NCI-H2227 treated with DMSO at 0.1 percent for 48 hours (cell line): ENCODE measurements at places on chromosomes 12 and 14.

- no peak for DNase-seq
These were observed 413.7 kb upstream of the CCDC196 start for GRCh38 chr14:66072190-66073084.

- no peak for DNase-seq
These were observed 89.1 kb upstream of the CPSF6 start for GRCh38 chr12:69150083-69150795.

GRCh38 chr12:46948936-46949545 is 123.2 kb upstream of the SLC38A4 start:
- no peak for DNase-seq

DNA sequence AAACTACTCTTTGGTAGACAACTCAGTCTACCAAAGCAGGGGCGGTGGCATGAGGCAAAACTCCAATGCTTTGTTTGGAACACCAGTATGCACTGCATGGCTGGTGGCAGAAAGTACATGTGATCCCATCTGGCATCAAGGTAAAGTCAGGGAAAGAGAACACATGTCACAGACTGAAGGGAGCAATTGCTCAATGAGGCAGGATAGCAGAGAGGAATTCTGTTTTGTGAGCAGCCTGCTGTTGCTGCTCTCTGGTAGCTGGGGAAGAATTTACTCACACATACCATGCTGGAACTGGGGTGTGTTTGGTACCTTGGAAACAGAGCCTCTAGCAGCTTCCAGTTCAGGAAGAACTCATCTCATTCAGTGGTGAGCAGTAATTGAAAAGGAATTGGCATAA is 84.8 kb downstream of the HELB start:
- DNase-seq: no peak

- no peak for DNase-seq
These were observed 68.9 kb upstream of the NCOR2 start for GRCh38 chr12:124636138-124636978.

DNA sequence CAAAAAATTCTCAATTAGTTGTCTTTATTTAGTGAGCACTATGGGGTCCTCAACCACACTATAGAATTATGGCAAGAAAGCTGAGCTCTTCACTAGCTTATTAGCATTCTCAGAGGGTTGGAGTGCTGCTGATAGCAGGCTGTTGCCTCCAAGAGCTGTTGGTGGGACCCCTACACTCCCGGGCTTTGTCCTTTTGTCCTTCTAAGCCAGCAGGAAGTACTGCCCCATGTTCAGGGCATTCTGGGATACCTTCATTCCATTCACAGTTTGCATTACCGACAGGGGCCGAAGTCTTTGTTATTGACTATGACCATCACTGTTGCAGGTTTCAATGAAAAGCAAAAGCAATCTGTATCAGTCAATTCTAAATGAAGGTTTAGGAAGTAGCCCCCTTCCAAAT is 89.5 kb upstream of the OTX2 start:
- no peak for DNase-seq

DNA sequence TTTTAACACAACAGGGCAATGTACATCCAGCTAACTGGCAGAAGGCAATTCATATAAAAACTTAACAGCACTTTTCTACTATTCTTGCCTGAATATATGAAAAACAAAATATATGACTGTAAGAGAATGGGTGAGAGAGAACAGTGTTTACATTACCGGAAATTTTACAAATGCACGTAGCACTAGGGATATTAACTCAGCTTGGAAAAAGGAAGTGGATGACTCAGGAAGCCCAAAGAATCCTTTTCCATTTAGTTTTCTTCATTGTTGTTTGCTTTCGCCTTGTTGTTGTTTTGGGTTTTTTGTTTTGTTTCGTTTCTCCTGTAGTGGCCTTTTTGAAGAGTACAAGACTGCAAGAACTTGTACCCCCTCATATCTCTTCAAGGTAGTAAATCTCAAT is 295.5 kb downstream of the EGLN3 start:
- no peak for DNase-seq

DNA sequence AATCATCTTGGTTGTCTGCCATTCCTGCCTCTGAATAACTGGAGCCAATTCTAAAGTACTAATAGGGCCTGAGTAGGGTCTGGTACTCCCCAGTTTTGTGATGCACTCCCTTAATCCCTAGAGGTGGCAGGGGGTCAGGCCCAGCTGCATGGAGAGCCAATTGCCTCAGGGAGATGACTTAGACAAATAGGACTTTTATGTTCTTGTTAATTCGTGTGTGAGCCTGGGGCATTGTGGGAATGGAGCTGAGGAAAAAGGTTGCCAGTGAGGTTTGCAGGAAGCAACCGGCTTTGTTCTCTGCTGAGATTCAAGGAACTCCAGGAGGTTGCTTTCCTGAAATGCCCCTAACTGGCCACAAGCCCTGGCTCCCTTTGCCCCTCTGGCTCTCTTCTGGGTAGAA is 6.8 kb upstream of the DCD start:
- DNase-seq: no peak

- no peak for DNase-seq
These were observed 58.2 kb downstream of the LMNTD1 start for GRCh38 chr12:25494926-25495325.

DNA sequence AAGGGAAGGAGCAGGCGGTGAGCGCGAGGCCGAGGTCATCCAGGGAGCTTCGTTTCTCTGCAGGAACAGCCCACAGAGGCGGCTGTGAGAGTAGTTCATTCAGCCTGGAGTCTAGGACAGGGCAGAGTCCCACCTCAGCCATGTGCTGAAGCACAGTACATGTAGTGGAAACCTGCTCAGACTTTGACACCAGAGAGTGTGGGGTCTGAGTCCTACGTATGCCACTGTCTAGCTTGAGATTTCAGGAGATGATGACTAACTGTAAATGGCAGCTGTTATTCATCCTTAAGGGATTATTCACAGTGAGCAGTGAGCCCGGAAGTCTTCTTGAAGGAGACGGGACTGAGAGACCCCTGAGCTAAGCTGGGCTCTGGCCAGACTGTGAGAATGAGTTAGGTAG is 938 bp upstream of the SLC6A13 start:
- no peak for DNase-seq

GRCh38 chr12:108907839-108908351 is 28.0 kb downstream of the DAO start:
- DNase-seq: no peak

- DNase-seq: no peak
These were observed 97.2 kb upstream of the TMEM260 start for GRCh38 chr14:56482310-56482911.

GRCh38 chr12:68873316-68873715 is 59.7 kb downstream of the CPM start:
- no peak for DNase-seq

GRCh38 chr12:24756479-24757024 is 192.3 kb downstream of the BCAT1 start:
- DNase-seq: no peak

- DNase-seq: no peak
These were observed 36.9 kb downstream of the BCL11B start for GRCh38 chr14:99234961-99235571.

GRCh38 chr14:98956181-98956580 is 315.8 kb downstream of the BCL11B start:
- no peak for DNase-seq

DNA sequence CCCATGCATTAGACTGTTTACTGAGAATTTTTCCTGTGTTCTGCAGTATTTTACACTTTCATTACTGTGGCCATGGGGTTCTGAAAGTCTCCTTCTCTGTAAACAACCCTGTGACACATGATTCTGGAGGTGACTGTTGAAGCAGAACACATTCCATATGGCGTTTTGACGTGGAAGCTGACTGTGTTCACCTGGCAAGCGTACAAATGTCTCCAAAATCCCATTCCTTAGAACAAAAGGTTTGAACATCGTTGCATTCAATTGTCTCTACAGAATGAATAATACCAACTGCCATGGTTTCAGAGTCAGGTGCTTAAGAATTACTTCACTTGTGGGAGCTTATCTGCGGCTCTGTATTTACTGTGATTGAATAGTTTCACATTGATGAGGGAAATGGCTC is 485.6 kb upstream of the TMEM132C start:
- no peak for DNase-seq

- no peak for DNase-seq
These were observed 15.5 kb upstream of the PAPOLA start for GRCh38 chr14:96486705-96487104.

GRCh38 chr12:89575374-89575773 is 49.5 kb upstream of the POC1B start:
- DNase-seq: no peak

GRCh38 chr14:68589447-68590200 is 203.2 kb downstream of the ZFP36L1 start:
- DNase-seq: no peak

DNA sequence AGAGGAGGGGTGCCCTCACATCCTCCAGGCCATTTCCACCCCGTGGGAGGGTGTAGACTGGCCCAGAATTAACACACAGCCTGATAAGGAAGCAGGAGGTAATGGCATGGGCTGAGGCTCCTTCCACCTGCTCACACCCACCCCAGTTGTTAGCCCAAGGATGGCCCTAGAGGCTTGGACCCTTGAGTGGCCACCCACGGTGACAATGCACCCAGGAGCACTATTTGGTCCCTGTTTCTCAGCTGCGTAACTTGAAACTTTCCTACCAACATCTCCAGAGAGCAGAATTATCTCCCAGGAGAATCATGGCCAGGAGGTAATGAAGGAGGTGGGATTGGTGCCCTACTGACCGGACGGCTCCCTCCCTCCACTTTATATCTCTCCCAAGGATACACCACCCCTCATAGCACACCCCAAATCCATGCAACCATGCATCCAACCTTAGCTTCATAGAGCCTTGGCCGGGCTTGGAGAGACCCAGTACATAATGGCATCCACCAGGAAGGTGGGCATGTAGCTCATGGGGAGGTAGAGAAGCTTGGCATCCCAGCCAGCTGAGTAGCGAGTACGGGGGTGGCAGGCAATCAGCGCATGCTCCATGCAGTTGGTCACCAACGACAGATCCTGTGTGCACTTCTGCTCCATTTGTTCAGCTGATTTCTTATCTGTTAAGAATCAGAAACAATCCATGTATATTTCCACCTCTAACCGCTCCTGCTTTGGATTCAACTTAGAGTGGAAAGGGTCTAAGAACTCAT is 5.6 kb downstream of the RDH16 start:
- DNase-seq: no peak

DNA sequence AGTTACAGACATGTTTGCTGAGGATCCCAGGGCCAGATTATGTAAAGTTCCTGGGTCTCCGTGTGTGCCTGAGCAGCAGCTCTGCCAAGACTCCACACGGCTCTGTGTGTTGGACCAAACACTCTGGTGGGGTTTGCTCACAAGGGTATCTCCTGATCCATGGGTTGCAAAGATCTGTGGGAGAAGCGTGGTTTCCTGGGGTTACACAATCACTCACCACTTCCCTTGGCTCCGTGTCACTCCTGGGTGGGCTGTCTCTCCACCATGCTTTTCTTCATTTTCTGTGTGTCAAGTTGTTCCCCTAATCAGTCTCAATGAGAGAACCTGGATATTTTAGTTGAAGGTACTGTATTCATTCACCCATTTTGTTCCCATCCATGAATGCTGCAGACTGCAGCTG is 1088.8 kb downstream of the FSCB start:
- no peak for DNase-seq

DNA sequence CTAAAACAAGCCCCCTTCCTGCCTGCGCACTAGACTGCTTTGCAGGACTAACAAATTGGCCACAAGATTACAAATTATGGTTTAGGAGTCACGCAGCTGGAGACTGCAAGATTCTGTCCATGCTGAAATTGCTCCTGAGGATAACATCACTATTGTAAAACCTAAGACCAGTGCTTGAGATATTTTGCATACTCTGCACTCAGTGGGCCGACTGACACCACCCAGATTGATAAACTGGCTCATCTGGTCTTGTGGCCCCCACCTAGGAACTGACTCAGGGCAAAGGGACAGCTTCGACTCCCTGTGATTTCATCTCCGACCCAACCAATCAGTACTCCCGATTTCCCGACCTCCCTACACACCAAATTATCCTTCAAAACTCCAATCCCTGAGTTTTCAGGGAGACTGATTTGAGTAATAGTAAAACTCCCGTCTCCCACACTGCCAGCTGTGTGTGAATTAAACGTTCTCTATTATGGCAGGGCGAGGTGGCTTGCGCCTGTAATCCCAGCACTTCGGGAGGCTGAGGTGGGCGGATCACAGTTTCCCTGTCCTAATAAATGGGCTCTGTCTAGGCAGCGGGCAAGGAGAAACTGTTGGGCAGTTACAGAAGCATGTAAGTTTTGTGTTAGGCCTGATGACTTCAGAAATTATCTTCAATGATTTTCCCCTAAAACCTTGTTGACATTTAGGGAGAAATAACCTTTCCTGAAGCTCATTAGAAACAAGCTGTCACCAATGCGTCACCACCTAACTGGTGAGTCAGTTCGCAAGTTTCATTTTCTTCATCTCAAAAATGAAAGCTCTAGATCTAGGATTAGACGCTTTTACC is 5.3 kb upstream of the UBC start:
- DNase-seq: no peak

- no peak for DNase-seq
These were observed 1.7 kb upstream of the RBM23 start for GRCh38 chr14:22920697-22921096.

DNA sequence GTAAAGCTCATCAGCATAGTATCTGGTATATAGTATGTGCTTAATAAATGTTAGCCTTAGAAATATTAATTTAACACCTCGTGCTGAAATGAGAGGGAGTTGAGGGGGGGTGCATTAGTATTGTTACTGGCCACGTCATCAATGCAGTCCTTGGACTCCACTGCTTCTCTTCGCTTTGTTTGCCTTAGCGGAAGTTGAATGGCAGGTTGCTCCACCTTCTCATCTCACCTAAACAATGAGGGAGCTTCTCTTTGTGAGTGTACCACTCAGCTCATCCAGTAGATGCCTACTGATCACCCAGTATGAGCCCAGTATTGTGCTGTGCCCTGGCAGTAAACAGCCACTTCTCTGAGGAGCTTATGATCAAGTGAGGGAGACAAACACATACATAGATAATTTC is 4.5 kb downstream of the TMEM117 start:
- DNase-seq: no peak

- no peak for DNase-seq
These were observed 13.6 kb upstream of the GALNT16 start for GRCh38 chr14:69246331-69246730.

GRCh38 chr14:32258336-32258993 is 55.4 kb upstream of the RNU6-8 start:
- peak; percentile 66 for DNase-seq

GRCh38 chr14:103732868-103733620 is 17.4 kb downstream of the ZFYVE21 start:
- no peak for DNase-seq

DNA sequence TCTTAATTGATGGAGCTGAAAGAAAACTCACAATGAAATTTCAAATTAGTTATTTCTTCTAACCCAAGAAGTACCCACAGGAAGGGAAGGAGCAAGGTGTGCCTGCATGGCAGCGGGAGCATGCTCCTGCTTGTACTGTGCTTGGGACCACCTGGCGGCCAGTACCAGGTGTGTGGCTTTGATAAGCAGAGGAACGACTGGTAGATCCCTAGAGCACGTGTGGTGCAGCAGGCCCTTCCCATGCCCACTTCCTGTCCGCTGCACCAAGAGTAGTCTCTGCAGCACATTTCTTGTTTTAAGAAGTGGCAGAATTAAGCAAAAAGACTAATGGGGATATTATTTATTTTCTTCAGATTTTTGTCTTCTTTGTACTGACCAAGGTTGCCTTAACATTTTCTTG is 122.3 kb upstream of the ATF1 start:
- no peak for DNase-seq
